ENCODE measurements at places on chromosomes 3 and 15. TPM values are rescaled to one million over a fixed set of nuclear protein-coding genes. Genes with fewer than 3 reads are reported as not detected.

Gene GANC
- total RNA-seq: 19.9 TPM

Gene TRIM42
- not detected for total RNA-seq

Gene PLSCR1
- total RNA-seq: 43.5 TPM

Gene CPNE4
- total RNA-seq: not detected

Gene FBXW12
- not detected for total RNA-seq

Gene SLC28A1
- total RNA-seq: 0.12 TPM

Gene SELENOT
- total RNA-seq: 149 TPM

Gene EXD1
- 0.11 TPM for total RNA-seq

Gene LTK
- total RNA-seq: 0.37 TPM

Gene CPA3
- not detected for total RNA-seq

Gene SRGAP3
- 3.1 TPM for total RNA-seq

Gene STRIT1
- not detected for total RNA-seq

Gene INKA1
- total RNA-seq: 5.4 TPM

Gene PLA2G4E
- total RNA-seq: not detected

Gene UBE2E1
- total RNA-seq: 203 TPM

Gene DPPA2
- not detected for total RNA-seq

Gene SH3GL3
- total RNA-seq: 0.11 TPM

Gene COL8A1
- 62.4 TPM for total RNA-seq

Gene GRK7
- under 0.01 TPM for total RNA-seq

Gene PTPN23
- 28.8 TPM for total RNA-seq

Gene SLC12A8
- 6.9 TPM for total RNA-seq

Gene SOX14
- total RNA-seq: not detected

Gene TGM5
- total RNA-seq: not detected

Gene LMAN1L
- not detected for total RNA-seq

Gene GATA2
- 5.6 TPM for total RNA-seq

Gene UACA
- total RNA-seq: 152 TPM

Gene GABRR3
- total RNA-seq: not detected

Gene PCOLCE2
- total RNA-seq: 25.4 TPM

Measured in uterine smooth muscle cell (primary cell).